ENCODE measurements at places on chromosomes 11 and 22.

DNA sequence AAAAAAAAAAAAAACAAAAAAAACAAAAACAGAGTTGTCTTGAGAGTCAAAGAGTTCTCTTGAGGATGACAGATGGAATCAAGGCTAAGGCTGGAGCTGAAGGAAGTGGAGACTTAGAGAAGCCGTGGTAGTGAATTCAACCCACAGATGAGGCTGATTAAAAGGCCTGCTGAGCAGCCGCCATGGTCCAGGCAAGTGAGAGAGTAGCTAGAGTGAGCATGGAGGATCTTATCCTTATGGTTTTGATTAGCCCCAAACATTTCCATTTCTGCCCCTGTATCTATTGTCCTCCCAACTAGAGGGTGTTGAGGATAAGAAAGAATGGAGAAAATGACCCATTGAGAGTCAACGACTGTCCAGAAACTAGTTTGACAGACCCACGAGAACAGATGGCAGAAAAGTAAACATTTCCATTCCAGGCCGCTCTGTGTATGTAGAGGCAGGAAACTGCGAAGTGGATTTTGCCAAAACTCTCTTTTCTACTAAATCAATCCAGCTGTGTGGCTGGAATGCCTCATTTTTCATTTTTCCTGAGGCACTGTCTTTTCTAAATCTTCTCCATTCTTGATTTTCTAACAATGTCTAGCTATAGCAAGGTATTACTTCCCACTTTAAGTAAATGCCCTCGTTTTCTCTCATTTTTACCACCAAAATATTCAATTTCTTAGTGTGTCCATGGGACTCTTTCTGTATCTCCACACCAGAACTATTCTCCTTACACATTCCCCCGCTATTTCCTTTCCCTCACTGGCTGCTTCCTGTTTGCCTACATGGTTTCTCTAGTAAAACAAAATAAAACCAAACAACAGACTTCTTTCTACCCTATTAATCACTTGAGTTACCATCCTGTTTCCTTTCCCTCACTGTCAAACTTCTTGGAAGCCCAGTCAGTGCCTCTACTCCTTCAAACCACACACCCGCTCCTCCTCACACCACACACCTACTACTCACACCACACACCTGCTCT lies 5.4 kb upstream of the MMP8 start:
- DNase-seq: no peak

DNA sequence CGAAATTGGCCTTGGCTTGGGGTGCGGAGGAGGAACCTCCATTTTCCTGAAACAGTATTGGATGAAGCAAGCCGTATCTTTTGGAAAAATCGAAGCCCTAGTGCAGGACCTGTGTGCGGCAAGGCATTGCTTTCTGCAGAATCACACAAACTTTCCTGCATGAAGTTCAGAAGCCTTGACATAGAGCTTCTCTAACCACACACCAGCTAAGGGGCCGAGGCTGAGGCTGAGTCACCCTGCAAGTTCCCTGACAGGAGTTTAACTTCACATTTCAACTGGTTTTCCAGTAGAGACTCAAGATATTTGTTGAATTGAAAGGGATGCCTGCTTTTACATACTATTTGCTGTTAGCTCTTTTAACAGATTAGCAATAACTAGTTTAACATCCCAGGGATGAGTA lies 67.8 kb downstream of the TCF20 start:
- DNase-seq: no peak

DNA sequence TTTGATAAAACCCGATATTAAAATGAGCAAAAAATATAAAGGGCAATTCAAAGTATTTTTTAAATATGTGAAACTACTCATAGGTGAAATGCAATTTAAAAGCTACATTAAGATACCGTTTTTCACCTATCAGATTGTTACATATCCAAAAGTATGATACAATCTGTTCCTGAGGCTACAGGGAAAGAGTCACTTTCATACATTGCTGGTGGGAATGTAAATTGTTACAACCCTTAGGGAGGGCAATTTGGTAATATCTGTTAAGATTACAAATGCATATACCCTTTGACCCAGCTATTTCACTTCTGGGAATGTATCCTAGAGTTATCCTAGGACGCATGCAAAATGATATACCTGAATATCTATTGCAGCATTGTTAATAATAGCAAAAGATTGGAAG lies 132.1 kb downstream of the BLID start:
- no peak for DNase-seq

DNA sequence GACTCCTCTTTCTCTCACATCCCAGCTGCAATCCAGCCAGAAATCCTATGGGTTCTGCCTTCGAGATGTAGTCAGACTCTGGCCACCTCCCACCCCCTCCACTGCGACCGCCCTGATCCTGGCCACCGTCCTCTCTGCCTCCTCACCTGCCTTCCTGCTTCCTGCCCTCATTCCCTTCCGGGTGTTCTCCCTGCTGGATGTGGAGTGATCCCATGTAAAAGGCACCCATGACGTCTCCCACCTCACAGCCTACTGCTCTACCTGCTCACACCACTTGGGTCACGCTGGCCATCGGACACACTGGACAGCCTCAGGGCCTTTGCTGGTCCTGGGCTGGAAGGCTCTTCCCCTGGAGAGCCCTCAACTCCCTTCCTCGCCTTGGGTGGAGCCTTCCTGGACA lies 33.7 kb upstream of the CD5 start:
- DNase-seq: no peak

Measured in NCI-H187 (cell line).